ENCODE measurements at places on chromosomes 7 and 10.

- DNase-seq = no peak
These were observed 13.7 kb upstream of the SLC18A3 start for GRCh38 chr10:49596493-49596809.

DNA sequence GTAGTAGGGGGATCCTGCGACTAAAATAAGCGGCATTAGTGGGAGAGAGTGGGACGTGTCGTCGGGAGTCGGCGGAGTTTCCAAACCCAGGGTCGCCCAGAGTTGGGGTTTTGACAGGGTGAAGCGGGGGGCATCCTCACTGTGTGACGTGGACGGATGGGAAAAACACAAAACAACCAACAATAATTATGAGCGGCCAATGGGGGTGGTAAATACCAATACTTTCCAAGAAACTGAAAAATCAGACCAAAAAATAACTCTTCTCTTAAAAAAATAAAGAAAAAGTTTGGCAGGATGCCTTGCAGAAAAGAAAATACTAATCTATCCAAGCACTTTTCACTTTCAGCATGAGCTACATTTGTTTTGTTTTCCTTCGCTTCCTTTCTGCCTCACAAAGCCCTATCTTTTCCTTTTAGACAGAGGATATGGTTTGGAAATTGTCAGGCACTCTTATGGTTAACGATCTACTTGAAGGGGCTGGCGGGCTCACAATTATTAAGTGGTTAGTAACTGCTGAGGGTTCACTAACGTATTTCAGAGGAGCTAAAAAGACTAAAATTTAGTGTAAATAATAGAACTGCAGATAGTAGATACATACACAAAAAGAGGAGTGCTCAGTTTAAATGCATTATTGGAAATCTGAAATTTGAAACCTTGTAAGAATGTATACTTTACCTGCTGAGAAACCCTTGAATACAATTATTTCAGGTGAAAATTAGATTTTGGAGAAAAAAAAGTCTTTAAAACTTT is 802 bp upstream of the CDK6 start:
- DNase-seq = peak; percentile 36

GRCh38 chr7:84744385-84744784 is 442.5 kb downstream of the SEMA3D start:
- no peak for DNase-seq

- no peak for DNase-seq
These were observed 29.1 kb downstream of the CBLL1 start for GRCh38 chr7:107773027-107773426.

All from nephron progenitor cell (in vitro differentiated cells).